ENCODE measurements at places on chromosomes 3 and 15.

GRCh38 chr3:13004376-13004775 lies 68.9 kb downstream of the IQSEC1 start:
- no peak for DNase-seq

DNA sequence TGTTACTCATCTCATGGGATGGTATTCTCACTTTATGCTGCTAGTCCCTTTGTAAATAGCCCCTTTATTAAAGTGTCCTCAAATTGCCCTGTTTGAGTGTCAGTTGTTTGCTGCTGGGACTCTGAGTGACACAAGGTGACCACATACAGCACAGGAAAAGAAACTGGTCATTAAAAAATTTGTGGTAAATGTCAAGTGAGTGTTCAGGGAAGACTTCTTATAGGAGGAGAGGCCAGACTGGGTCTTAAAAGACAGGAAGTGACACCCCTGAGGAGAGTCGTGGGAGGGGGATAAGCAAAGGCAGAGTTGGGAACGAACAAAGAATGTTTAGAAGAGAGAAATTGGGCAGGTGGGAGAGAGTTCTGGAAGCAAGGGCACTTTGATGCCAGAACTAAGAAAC lies 35.2 kb downstream of the CCR3 start:
- no peak for DNase-seq

DNA sequence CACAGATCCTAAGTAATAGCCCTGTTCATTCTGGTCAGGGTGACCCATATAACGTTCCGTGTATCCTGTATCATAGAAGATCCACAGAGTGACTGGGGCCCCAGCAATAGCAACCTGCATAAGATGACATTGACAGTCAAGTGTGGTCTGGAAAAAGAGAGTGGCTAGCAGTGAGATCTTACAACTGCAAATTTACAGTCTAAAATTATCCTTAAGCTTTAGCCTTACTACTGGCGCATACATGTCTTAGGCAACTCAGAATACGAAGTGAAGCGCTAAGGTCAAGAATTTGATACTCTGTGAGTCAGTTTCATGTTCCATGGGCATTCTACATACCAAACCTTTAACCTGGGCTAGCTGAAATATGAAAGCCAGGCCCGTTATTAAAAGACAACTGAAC lies 29.2 kb upstream of the IGDCC4 start:
- no peak for DNase-seq

- DNase-seq = no peak
Measured at GRCh38 chr15:35691891-35692867, 146.2 kb upstream of the DPH6 start.

DNA sequence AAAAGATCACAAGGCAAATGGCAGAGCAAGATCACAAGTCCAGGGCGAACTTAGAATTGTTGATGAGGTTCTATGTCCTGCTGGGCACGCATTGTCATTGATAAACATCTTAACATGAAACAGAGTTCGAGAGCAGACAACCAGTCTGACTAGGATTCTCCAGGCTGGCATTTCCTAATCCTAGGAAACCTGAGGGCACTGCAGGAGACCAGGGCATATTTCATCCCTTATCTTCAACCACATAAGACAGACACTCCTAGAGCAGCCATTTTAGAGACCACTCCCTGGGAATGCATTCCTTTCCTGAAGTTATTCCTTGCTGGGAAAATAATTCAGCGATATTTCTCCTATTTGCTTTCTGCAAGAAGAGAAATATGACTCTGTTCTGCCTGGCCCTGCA lies 1199.9 kb downstream of the SI start:
- no peak for DNase-seq

- no peak for DNase-seq
Measured at GRCh38 chr3:23161308-23161707, 41.8 kb upstream of the UBE2E2 start.

DNA sequence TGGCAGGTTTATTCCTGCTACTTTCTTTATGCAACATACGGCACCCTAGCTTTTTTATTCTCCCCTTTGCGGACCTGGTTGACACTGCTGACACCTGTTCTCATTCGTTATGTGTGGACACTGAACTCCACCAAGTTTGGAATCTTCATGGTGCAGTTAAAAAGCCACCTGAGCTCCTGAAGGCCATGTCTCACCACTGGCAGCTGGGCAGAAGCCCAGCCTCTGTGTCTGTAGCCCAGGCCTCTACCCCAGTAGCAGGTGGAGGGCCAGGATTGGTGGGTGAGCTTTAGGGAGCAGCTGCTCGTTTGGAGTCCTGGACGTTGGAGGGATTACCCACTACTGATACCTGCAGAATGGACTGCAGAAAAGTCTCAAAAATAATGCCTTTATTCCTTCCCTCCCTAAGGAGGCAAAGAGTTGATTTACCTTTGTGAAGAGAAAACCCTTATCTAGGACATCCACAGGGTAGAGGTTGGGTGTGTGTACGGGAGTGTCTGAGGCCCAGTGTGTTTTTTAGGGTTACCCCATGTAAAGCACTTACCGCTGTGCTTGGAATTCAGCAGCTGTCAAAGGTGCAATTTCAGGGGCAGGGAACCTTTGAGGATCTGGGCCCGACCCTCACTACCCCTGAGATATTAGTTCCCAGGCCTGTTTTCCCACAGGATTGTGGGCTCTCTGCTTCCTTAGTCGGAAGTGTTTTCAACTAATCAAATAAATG lies 637 bp upstream of the CCNDBP1 start:
- DNase-seq = no peak

- no peak for DNase-seq
Measured at GRCh38 chr3:152444029-152444641, 175.4 kb downstream of the MBNL1 start.

DNA sequence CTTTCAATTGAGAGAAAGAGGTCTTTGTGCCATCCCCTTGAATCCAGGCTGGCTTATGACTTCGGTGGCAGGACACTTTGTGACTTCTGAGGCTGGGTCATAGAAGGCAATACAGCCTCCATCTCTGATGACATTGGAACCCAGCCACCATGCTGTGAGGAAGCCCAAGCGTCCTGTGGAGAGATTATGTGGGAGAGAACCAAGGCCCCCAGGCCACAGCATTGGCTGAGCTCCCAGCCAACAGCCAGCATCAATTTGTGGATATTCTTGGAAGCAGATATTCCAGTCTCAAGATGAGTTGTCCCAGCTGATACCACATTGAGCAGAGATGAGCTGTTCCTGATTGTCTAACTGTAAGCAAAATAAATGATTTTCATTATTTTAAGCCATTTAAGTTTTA lies 12.7 kb upstream of the XIRP1 start:
- DNase-seq = no peak

- no peak for DNase-seq
Measured at GRCh38 chr3:169857811-169858210, 11.9 kb downstream of the LRRC31 start.

GRCh38 chr3:4060064-4060463 lies 243.1 kb upstream of the SETMAR start:
- no peak for DNase-seq

DNA sequence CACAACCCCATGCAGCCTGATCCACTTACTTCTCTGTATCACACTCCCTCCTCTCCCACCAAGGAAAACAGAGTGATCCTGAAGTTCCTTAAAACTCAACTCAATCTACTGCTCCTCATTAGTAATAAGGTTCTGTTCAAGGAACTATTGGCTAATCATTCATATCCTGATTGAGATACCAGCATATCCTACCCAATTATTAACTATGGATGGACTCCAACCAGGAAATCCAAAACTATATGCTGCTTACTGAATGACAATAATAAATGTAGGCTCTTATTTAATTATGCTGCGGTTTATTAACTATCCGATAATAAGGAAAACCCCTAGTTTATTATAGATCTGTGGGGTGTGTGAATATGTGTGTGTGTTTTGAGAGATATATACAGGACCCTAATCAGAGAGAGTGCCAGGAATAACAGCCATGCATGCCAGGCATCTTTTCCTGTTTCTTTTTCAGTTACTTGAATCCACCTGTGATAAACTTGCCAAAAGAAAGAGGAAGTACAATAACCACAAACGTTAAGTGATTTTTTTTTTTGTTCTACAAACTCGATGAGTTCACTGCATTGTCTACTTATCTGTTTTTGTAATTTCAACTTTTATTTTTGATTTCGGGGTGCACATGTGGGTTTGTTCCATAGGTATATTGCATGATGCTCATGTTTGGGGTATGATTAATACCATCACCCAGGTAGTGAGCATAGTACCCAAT lies 1031.7 kb upstream of the CFAP20DC start:
- no peak for DNase-seq
